T-cell (primary cell): ENCODE measurements at places on chromosomes 16 and 17. TPM values are rescaled to one million over a fixed set of nuclear protein-coding genes. Genes with fewer than 3 reads are reported as not detected.
A peak's percentile ranks its signal among the peaks of the same experiment; 100 is the strongest.

GRCh38 chr17:35531160-35531559, 6.3 kb downstream of the SLFN12L start:
- DNase-seq, result no peak
- no peaks in the 10 kb centered on the region for H3K27me3 ChIP-seq
- H3K4me1 ChIP-seq, result peaks cover 19% of the 10 kb centered on the region
- no peak overlapping the region for H3K4me3 ChIP-seq
- peak overlapping the region; percentile 82 for H3K27ac ChIP-seq
- no peaks in the 10 kb centered on the region for H3K36me3 ChIP-seq

- peaks cover 17% of the 10 kb centered on the region for H3K4me1 ChIP-seq
- H3K27me3 ChIP-seq, result no peaks in the 10 kb centered on the region
- no peak overlapping the region for H3K27ac ChIP-seq
- H3K4me3 ChIP-seq, result no peak overlapping the region
- DNase-seq, result no peak
These were observed 108.4 kb downstream of the SYCE1L start for GRCh38 chr16:77307426-77308162.

GRCh38 chr17:412211-413015, 59.8 kb upstream of the RPH3AL start:
- DNase-seq, result peak; percentile 72
- H3K4me1 ChIP-seq, result peaks cover 57% of the 10 kb centered on the region
- H3K36me3 ChIP-seq, result peaks cover 5% of the 10 kb centered on the region
- peak overlapping the region; percentile 49 for H3K4me3 ChIP-seq
- H3K27ac ChIP-seq, result peak overlapping the region; percentile 69

DNA sequence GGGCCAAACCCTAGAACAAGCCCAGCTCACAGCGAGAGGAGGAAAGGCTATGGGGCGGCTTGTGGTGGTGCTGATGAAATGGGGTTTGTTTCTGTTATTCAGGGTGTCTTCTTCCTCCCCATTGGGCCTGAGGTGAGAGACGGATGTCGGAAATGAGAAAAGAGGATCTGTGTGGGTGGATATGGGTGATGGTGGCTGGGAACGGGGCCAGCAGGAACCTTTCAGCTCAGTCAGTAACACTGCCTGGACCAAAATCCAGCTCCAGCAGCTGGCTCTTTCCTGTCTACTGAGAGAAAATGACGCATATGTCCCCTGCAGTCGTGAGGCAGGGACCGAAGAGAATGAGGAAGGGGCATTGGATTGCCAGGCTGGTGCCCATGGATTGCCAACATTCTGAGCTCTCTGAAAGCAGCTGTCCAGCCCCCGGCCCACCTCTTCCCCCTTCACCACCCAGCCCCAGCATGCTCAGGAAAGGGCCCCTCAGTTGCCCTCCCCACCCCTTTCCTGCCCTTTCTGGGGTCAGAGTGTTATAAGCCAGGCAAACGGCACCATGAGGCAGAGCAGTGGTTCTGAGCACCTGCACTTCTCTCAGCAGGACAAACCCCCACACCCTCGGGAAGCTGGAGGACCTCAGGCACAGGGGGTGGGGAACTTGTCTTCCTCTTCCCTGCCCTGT, 4.0 kb downstream of the MYH3 start:
- H3K27me3 ChIP-seq, result no peaks in the 10 kb centered on the region
- no peak overlapping the region for H3K4me3 ChIP-seq
- DNase-seq, result no peak
- H3K36me3 ChIP-seq, result no peaks in the 10 kb centered on the region

Gene SLC12A3
- total RNA-seq, result not detected
